ENCODE measurements at places on chromosomes 7 and 10. TPM values are rescaled to one million over a fixed set of nuclear protein-coding genes. Genes with fewer than 3 reads are reported as not detected.

Gene HMX2
- not detected for total RNA-seq

Gene FAM25G
- 3.4 TPM for total RNA-seq

Gene FGFR2
- total RNA-seq: 27.4 TPM

Gene NDUFB8
- total RNA-seq: 144 TPM

All from esophagus mucosa (tissue), 1 donor.